Tibial nerve (tissue), 4 donors: ENCODE measurements at places on chromosomes 7 and 10.

DNA sequence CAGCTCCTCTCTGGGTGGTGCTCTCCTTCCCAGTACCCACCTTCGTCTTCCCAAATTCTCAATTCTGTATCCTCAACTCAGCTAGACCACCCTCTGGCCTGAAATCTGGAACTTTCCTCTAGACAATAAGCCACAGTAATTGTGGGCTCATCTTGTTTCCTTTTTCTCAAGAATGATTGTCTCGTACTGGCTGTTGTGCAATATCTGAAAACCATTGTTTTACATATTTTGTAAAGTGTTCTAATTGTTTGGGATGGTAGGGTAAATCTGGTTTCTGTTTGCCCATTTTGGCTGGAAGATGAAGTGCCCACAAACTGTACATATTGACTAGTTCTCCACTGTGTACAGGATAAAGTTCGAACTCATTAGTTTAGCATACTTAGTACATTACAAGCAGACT lies 11.3 kb upstream of the NOBOX start:
- DNase-seq = no peak
- H3K36me3 ChIP-seq = no peaks in the 10 kb centered on the region

DNA sequence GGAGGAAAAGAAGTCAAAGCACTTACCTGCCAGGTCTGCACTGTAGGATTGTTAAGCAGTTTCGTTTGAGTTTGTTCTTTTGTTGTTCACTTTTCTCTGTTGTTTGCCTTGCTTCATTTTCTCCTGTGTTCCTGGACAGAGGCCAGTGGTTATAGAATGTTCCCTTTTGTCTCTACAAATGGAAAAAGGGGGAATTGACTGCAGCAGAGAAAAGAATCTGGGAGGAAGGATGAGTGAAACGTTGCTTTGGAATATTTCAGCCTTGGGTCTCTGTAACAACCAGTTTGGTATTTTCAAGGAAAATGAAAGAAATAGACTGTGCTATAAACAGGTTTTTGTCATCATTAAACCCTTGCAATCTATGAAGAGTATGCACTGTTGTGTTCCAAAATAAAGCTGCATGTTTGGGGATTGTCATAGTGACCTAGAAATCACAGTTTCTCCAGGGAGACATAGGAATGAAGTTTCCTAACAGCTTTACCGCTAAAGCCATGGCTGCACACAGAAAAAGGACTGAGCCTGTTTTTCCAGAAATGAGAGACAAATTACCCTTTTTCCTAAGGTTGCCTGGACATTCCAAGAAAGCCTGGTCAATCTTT lies 60.8 kb upstream of the HABP2 start:
- no peak for DNase-seq
- no peaks in the 10 kb centered on the region for H3K36me3 ChIP-seq
- peaks cover 57% of the 10 kb centered on the region for H3K4me1 ChIP-seq
- H3K4me3 ChIP-seq = no peak overlapping the region
- H3K27ac ChIP-seq = no peak overlapping the region

- no peak overlapping the region for H3K4me3 ChIP-seq
- peaks cover 27% of the 10 kb centered on the region for H3K4me1 ChIP-seq
- H3K27ac ChIP-seq = peak overlapping the region; percentile 91
- DNase-seq = no peak
- no peaks in the 10 kb centered on the region for H3K27me3 ChIP-seq
Observed at GRCh38 chr10:106957823-106958588, 206.5 kb downstream of the SORCS1 start.

DNA sequence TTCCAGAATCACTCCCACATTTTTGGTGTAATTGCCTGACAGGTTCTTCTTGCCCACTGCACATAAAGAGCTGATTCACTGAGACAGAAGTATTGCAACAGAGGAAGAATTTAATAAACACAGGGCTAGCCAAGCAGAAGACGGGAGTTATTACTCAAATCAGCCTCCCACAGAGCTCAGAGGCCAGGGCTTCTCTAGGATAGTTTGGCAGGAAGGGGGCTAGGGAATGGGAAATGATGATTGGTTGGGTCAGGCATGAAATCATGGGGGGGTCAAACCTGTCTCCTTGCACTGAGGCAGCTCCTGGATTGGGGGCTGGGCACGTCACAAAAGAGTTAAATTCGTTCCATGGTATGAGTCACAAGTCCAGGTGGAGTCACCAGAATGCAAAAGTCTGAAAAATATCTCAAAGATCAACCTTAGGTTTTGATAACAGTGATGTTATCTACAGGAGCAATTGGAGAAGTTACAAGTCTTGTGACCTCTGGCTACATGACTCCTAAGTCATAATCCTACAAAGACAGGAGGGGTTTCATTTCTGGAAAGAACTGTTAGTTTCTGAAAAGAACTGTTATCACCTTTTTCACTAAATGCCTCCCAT lies 30.2 kb upstream of the ERCC6 start:
- H3K27ac ChIP-seq = no peak overlapping the region
- H3K4me3 ChIP-seq = no peak overlapping the region
- no peaks in the 10 kb centered on the region for H3K4me1 ChIP-seq
- DNase-seq = no peak
- no peaks in the 10 kb centered on the region for H3K27me3 ChIP-seq

DNA sequence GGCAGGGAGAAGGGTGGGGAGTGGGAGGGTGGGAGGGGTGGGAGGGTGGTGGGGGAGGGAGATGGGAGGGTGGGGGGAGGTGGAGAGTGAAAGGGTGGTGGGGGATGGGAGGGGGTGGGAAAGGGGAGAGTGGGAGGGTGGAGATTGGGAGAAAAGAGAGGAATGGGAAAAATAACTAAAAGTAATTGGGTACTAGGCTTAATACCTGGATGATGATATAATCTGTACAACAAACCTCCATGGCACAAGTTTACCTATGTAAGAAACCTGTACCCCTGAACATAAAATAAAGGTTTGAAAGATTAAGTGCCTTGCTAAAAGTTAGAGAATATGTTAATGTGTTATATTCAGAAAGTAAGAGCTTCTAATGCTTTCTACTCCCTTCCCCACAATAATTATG lies 564.9 kb downstream of the CNTNAP2 start:
- no peaks in the 10 kb centered on the region for H3K4me1 ChIP-seq
- no peak overlapping the region for H3K4me3 ChIP-seq
- no peaks in the 10 kb centered on the region for H3K36me3 ChIP-seq
- DNase-seq = no peak

GRCh38 chr10:88491314-88491713 lies 91.8 kb downstream of the RNLS start:
- no peak overlapping the region for H3K4me3 ChIP-seq
- H3K36me3 ChIP-seq = no peaks in the 10 kb centered on the region
- no peak for DNase-seq
- H3K27ac ChIP-seq = no peak overlapping the region

DNA sequence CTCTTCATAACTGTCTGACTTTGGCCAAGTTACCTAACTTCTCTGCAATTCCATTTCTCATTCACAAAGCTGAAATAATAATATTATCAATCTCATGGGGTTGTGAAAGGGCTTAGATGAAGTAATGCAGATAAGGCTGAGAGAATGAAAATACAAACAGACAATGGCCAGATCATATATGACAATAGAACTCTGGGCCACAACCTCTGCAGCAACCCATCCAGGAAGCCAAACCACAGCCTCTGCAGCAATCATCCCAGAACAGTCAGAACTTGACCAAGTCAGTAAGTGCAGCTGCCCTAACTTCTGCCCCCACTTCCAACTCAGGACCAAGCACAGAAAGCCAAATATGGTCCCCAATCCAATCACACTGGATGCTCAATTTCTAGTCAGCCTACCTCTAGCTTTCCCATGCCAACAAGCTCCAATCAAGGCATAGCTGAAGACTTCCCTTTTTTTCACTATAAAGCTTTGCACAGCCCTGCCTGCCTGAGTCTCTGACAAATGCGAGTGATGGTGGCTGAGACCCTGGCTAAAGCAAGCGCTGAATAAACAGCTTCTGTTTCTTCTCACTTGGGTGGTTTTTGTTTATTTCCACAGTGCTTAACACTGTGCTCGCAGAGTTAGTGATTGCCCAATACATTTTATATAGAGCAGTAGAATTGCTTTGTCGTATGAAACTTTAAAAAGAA lies 34.8 kb upstream of the TNPO3 start:
- no peak overlapping the region for H3K4me3 ChIP-seq
- H3K4me1 ChIP-seq = no peaks in the 10 kb centered on the region
- H3K27me3 ChIP-seq = no peaks in the 10 kb centered on the region
- H3K36me3 ChIP-seq = no peaks in the 10 kb centered on the region
- H3K27ac ChIP-seq = no peak overlapping the region
- DNase-seq = no peak

GRCh38 chr10:79127151-79127961 lies 58.6 kb downstream of the ZMIZ1 start:
- H3K4me1 ChIP-seq = peaks cover 16% of the 10 kb centered on the region
- H3K27me3 ChIP-seq = no peaks in the 10 kb centered on the region
- H3K4me3 ChIP-seq = no peak overlapping the region
- no peak overlapping the region for H3K27ac ChIP-seq
- peak; percentile 73 for DNase-seq

GRCh38 chr7:159195946-159196345 lies 51.3 kb upstream of the VIPR2 start:
- no peak for DNase-seq
- no peaks in the 10 kb centered on the region for H3K27me3 ChIP-seq
- H3K27ac ChIP-seq = no peak overlapping the region
- no peaks in the 10 kb centered on the region for H3K4me1 ChIP-seq
- no peaks in the 10 kb centered on the region for H3K36me3 ChIP-seq
- H3K4me3 ChIP-seq = no peak overlapping the region

DNA sequence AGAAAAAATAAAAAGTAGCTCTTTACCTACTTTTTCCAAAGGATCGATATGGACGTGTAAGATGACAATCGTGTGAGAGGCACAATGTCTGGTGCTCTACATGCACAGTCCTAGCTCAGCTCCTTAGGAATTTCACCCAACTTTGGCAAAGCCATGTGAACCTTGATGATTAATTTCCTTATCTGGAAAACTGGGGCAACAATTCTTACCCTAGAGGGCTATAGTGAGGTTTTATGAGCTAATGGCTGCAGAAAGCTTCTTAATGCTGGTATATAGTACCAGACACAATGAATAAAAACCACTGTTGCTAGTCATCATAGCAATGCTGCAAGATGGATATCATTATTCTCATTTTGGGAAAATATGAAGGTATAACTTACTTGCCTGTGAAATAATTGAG lies 202.7 kb downstream of the PARD3 start:
- H3K4me1 ChIP-seq = no peaks in the 10 kb centered on the region
- DNase-seq = no peak
- H3K4me3 ChIP-seq = no peak overlapping the region

- H3K27ac ChIP-seq = no peak overlapping the region
- DNase-seq = no peak
- H3K27me3 ChIP-seq = no peaks in the 10 kb centered on the region
- H3K4me3 ChIP-seq = no peak overlapping the region
- H3K4me1 ChIP-seq = no peaks in the 10 kb centered on the region
Observed at GRCh38 chr7:80026766-80027165, 107.9 kb upstream of the GNAI1 start.

DNA sequence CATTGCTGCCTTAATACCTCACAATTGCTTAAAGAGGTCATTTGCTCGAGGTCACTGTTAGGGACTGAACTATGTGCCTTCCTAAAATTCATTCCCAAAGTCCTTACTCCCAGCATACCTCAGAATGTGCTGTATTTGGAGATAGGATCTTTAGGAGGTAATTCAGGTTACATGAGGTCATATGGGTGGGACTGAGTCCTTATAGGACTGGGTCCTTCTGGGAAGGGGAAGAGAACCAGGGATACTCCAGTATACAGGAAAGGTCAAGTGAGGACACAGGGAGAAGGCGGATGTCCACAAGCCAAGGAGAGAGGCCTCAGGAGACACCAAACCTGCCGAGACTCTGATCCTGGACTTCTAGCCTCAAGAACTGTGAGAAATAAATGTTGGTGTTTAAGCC lies 253.3 kb downstream of the PRPF18 start:
- DNase-seq = no peak
- H3K4me1 ChIP-seq = no peaks in the 10 kb centered on the region
- no peak overlapping the region for H3K27ac ChIP-seq
- H3K27me3 ChIP-seq = no peaks in the 10 kb centered on the region
- H3K36me3 ChIP-seq = no peaks in the 10 kb centered on the region

DNA sequence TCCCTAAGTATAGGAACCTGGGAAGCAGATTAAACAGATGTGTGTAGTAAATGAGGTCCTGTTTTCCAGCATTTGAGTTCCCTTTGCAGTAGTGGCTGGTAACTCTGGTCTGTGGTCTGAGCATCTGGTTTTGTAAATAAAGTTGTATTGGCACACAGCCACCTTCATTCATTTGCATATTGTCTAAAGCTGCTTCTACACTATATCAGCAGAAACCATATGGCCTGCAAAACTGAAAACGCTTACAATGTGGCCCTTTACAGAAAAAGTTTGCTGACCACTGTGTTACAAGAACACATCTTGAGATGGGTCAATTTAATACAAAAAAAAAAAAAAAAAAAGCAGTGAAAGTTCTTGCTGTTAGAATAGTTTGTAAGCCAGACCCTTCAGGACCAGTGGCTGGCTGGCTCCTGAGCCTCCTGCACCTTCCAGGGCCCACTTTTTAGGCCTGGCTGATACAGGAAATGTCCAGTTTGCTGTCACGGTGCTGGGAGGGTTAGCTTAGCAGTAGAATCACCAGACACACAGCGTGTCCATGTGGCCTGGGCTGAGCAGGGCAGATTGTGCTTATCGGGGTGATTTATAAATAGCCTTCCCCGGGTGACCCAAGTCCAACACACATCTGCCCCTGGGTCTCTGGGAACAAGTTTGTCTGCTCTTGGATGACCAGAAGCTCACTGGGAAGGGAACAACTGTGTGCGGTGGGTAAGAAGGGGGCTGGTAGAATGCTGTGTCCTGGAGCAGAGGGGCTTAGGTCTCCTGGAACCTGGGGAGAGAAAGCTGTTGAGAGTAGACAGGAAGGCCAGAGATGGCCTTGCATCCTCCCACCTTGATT lies 1.4 kb downstream of the C10orf71 start:
- H3K36me3 ChIP-seq = no peaks in the 10 kb centered on the region
- no peak overlapping the region for H3K4me3 ChIP-seq
- H3K4me1 ChIP-seq = no peaks in the 10 kb centered on the region
- no peak overlapping the region for H3K27ac ChIP-seq

DNA sequence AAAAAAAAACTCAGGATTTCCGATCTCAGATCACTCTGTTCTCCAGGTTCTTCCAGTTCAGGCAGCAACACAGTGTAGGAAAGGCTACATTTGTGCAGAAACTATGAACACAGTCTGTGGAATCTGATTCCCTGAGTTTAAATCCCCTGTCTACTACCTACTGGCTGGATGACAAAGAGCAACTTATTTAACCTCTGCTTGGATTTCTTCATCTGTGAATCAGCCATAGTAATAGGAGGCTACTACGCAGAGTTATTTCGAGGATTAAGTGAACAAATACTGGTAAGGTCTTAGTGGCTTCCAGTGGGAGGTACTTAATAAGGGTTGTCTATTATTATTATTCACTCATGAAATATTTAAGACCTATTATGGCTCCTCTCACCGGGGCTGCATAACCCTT lies 44.3 kb upstream of the PDCD4 start:
- no peak overlapping the region for H3K27ac ChIP-seq
- no peak overlapping the region for H3K4me3 ChIP-seq
- DNase-seq = no peak
- no peaks in the 10 kb centered on the region for H3K4me1 ChIP-seq
